ENCODE measurements at places on chromosomes 7 and 10.

GRCh38 chr7:24366876-24367275 is 82.9 kb downstream of the NPY start:
- DNase-seq = no peak

DNA sequence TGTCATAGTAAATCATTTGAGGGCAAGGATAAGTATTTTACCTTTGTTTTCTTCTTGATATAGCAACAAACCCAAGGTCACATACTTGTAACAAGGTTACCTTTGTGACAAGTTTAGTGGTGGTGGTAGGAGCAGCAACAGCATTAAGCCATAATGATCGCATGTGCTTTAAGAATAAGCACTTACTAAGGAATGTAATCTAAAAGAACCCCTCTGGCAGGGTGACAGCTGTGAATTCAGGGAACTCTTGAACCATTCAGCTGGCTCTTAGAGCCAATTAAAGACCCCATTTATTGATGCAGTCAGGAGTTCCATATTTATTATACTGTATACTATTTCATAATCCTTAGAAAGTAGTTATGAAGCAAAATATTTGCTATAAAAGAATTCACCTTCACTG is 370.8 kb downstream of the EXOC4 start:
- no peak for DNase-seq

DNA sequence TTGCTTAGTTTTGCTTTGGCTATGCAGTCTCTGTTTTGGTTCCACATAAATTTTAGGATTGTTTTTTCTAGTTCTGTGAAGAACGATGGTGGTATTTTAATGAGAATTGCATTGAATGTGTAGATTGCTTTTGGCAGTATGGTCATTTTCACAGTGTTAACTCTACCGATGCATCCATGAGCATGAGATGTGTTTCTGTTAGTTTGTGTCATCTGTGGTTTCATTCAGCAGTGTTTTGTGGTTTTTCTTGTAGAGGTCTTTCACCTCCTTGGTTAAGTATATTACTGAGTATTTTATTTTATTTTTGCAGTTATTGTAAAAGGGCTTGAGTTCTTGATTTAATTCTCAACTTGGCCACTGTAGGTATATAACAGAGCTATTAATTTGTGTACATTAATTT is 78.2 kb upstream of the ZNF92 start:
- DNase-seq = no peak

GRCh38 chr10:93678386-93678785 is 24.0 kb downstream of the FRA10AC1 start:
- no peak for DNase-seq

DNA sequence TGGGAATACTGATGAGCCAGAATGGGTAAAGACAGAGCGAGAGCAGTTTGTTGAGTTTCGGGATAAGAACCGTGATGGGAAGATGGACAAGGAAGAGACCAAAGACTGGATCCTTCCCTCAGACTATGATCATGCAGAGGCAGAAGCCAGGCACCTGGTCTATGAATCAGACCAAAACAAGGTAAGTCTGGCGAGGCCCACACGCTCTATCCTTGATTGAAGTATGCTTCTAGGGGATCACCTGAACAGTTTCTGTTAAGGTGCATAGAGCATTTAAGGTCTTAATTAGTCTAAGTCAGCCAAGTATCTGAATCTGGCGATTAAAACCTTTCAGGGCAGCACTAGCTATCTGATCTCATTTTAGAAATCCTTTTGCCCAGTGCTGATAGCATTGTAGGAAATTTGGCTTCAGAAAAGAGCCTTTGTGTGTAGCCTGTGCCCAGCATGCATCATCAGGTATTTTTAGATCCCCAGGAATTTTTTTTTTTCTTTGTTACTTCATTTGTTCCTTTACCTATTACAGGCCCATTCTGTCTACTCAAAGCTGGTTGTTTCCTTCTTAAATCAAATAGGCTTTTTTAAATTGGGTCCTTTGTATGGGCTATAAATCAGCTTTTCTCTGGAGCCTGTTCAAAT is 8.0 kb downstream of the OPN1SW start:
- no peak for DNase-seq

DNA sequence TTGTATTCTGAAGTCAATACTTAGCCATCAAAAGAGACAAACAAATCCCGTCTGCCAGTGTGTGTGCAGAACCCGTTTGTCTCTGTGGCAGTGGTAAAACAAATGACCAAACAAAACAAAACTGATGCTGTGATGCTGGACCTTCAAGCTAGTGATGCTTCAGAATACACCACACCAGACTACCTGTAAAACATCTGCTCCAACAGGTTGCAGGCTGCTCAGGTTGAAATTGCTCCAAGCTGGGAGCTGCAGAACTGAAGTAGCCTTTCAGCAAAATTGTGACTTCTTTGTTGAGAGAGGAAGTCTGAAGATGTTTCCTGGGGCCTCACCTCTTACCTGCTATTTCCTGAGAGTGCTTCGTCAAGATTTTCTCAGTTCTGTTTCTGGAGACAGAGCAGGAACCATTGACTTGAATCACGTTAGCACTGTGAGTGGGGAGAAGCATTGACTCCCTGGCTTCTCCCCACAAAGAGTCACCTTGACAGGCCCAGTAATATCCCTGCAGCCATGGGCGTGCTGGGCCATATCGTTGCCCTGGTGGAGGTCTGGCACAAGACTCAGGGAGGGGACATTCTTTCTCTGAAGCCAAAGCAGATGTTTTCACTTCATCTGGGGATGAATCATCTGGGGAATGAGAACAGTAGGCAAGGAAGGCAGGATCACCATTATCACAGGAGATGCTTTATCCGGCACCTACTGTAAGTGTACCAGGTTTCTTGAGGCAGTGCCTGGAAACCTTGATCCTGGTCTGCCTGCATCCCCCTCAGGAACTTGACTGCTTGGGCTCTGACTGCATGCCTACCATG is 80.2 kb downstream of the RBM20 start:
- no peak for DNase-seq

- no peak for DNase-seq
Measured at GRCh38 chr10:76550806-76551205, 1086.8 kb downstream of the KCNMA1 start.

DNA sequence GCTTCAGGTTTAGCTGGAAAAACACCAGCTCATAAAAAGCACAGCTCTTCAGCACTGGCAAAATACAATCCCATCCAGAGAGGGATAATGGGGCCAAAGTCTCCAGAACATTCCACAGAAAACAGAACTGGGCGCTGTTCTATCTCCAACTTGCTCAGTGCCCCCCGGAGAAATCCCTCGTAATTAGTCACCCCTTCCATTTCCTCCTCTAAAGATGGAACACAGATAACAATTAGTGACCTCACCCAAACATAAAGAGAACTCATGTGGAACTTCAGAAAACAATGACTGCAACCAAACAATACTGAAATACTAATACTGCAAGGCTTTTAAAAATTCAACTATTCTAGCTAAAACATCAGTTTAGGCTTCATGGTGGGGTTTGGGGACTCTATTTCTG is 46.3 kb downstream of the KIAA1549 start:
- DNase-seq = no peak

- DNase-seq = no peak
Measured at GRCh38 chr10:113264333-113265131, 288.3 kb upstream of the HABP2 start.

- DNase-seq = no peak
Measured at GRCh38 chr7:91263384-91264045, 718 bp upstream of the FZD1 start.

DNA sequence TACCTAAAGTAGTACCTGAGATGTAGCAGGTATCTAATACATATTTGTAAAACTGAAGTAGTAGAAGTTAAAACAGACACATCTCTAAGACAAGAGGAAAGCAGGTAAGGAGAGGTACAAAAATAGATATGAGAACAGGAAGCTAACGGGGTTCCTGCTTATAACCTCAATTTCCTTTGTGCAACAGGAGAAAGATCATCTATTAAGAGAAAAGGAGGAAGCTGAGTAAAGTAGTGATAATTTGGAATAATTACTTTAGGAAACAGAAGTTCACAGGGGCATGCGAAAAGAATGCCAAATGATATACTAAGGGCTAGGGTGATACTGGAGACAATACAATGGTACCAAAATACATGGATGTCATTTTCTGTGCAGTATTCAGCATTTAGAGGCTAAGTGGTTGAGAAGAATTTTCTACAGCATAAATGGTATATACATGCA is 108.7 kb downstream of the NRBF2 start:
- no peak for DNase-seq

DNA sequence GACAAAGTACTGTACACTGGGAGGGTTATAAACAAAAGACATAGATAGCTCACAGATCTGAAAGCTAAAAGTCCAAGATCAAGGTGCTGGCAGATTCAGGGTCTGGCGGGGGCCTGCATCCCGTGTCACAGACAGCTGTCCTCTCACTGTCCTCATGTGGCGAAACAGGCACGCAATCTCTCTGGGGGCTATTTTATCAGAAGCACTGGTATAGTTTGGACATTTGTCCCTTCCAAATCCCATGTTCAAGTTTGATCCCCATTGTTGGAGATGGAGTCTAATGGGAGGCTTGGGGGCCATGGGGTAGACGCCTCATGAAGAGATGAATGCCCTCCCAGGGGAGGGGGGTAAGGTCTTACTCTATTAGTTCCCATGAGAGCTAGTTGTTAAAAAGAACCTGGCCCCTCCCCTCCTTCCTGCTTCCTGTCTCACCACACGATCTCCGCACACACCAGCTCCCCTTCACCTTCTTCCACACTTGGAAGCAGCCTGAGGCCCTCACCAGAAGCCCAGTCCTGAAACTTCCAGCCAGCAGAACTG is 72.5 kb upstream of the UCN3 start:
- no peak for DNase-seq

DNA sequence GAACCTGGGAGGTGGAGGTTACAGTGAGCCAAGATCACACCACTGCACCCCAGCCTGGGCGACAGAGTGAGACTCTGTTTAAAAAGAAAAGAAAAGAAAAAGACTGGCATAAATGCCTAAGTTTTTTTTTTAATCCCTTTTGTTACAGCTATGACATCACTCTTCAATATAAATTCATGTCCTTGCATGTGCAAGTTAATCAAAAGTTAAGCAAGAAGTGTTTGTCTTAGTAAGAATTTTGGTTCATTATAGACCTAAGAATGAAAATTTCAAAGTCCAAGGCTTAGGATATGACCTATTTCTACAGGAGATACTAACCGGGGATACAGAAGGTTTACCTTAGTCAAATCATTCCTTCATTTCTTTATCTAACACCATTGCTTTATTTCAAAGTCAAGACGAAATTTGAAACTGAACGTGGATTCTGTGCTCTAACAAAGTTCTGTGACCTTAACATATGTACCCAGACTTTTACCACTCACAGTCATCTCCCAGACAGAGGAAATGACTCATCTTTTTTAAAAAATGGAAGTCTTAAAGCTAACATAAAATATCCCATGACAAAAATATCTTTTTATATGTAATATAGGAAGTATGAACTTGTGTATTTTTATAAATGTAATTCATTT is 29.3 kb upstream of the ITGB8 start:
- no peak for DNase-seq

- DNase-seq = no peak
Measured at GRCh38 chr7:114777288-114777687, 144.6 kb upstream of the MDFIC start.

GRCh38 chr7:43244232-43244631 is 131.8 kb downstream of the HECW1 start:
- no peak for DNase-seq

GRCh38 chr10:113978802-113979201 is 64.9 kb upstream of the ADRB1 start:
- DNase-seq = no peak

DNA sequence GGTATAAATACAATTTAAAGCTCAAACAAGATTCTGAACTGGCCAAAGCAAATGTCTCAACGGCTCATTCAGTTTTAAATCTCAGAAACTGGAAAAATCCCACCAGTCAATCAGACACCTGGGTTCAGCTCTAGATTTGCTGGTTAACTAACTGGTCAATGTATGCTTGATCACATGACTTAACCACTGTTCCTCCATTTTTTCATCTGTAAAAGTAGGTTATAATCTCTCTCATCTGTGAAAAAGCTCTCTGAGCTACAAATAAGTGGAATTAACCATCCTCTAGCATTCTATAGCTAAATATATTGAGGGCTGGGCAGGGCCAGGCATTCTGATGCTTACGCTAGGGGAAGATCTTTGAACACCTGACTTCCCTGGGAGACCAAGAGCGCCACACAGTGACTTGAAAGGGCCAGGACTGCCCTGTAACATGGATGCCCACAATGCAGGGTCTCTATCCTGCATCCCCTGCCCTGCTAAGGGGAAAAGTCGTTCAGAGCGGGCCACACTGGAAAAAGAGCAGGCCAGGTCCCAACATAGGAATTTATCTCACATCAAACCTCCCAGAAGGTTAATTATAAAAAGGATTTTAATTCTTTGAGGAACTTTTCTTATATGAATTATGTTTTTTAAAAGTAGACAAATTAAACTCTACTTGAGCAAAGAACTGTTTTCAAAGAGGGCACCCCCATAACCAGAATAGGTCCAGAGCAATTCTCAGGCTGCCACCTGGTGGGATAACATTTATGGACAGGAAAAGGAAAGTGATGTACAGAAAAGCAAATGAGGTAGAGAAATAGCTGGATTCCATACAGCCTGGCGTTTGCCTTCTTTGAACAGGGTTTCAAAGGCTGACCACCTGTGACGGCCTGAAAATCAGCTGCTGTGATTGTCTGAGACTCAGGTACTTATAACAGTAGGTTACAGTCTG is 1.8 kb downstream of the RP9 start:
- DNase-seq = no peak

All from stimulated activated CD8-positive, alpha-beta memory T cell treated with anti-CD3 and anti-CD28 coated beads, Interleukin-15, amount 100 ng/mL, for 48 hours (primary cell).